ENCODE measurements at places on chromosomes 2 and 18.
A peak's percentile ranks its signal among the peaks of the same experiment; 100 is the strongest.

GRCh38 chr2:190574169-190574568 is 39.6 kb upstream of the NEMP2 start:
- DNase-seq, result no peak

DNA sequence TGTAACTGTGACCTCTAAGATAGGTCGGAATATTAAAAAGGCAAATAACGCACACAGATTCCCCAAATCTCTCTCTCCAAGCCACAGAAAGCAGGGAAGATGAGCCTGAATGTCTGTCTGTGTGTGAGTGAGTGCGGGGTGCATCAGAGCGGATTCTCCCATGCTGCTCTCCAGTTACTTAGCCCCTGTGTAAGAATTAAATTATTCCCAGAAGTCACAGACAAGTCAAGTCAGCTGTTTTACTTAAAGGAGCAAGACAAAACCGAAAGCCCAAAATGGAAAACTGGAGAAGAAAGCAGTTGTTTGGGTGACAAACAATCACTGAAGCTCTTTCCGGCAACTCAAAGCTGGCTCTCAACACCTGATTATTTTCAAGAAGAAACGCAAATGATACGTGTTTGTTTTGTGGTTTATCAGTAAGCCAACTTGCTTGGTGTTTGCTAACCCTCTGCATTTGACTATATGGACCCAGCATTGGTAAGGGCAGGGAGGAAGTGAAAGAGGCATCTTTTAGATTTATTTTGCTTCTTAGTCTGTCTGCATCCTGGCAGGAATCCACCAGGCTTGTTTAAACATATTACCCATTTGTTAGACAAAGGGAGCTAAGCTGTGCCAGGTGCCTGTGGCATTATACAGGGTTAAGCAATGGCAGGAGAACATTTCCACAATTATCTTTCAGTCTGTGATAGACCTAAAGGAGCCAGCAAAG is 121.5 kb upstream of the CREB1 start:
- DNase-seq, result peak; percentile 51

DNA sequence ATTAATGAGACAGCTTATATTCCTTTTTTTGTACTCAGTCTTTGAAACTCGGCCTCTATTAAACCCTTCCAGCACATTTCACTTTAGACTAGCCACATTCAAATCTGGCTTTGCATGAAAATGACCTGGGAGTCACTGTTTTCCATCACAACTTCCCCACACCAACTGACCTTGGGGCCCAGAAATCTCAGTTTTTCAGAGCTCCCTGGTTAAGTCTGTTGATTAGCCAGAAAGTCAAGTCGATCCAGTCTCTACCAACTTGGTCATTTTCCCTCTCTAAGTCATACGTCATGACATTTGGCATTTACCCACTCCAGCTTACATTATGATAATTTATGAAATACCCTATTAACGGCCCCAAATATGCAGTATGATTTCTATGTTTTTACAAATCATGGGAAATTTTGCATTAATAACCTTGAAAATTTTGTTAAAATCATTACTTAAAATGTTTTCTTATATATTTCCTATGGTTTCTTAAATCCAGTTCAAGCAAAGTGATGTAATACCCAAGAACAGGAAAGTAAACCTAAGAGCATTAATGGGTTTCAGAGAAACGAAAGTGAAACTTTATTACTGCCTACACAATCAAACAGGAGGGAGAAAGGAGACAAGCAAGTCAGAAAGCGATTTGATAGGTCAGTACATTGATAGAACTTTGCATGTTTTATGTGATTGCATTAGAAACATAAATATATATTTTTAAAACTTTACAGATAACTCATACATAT is 77.1 kb downstream of the SPATS2L start:
- DNase-seq, result no peak

DNA sequence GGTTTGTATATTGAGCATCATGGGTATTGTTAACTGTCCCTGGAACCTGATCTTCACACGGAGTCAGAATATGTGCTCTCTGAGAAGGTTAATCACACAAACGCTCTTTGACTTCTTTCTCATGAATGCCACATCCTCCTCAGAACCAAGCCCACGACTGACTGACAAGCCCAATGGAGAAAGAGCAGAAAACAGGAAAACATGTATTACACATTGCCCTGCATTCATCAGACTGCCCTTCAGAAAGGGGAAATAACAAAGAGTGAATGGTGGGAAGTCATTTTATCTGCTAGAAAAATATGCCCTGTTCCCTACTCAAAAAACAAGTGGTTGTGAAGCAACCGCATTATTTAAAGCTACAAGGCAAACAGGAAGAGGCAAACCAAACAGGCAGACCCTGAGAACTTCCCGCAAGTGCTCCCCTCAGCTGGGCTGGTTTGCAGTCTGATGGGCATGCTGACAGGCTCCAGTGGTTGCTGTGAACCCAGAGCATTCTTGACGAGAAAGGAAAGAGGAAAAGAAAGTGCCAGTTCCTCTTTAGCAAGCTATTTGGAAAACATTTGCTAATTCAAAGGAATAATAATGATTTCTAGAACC is 172.9 kb upstream of the SETBP1 start:
- no peak for DNase-seq

DNA sequence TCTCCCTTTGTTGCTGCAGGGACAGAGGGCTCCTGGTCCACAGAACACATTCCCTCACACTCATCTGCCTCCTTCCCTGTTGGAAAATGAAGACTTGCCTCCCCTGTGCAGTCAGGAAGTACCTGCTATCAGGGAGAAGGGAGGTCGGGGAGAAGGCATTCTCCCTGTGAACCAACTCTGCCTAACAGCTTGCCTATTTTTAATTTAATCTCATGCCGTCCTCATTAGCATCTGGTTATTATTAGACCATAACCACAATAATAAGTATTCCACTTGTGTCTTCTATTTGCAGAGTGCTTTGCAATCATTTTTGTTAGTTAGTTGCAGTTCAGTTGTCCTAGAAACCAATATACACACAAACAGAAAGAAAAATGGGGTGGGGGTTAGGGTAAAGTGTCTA is 232.6 kb upstream of the SKOR2 start:
- DNase-seq, result no peak

- DNase-seq, result no peak
Observed at GRCh38 chr18:13429016-13429415, 210.5 kb downstream of the LDLRAD4 start.

DNA sequence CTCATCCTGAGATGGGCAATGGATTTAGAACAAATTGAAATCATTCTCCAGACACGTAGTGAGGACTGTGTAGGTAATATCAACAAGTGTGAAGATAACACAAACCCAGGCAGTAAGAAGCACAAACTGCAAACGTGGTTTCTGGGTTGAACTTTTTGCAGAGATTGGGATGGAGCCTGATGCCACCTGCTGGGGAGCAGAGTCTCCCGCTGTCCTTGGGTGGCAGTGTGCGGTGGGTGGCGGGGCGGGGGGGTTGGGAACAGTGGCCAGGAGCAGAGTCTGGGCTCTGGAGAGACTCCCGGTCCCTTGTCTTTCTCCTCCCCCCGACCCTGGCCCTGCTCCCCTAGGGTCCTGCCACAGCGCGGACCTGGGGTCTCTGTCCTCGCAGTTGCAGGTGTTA is 19.5 kb downstream of the TRAF3IP1 start:
- DNase-seq, result no peak

- no peak for DNase-seq
Observed at GRCh38 chr2:33312355-33312754, 164.1 kb upstream of the RASGRP3 start.

DNA sequence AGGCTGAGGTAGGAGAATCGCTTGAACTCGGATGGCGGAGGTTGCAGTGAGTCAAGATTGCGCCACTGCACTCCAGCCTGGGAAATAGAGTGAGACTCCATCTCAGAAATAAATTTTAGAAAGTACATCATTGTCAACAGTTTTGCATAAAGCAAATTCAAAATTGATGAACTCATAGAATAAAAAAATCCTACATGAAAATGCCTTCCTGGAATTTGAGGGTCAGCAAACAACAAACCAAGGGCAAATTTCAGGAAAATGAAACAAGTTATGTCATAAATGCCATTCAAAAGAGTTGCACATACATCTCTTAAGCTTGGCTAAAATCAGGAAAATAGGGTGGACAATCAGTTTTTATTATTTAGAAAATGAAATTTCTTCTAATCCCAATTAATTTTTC is 45.1 kb downstream of the COL5A2 start:
- DNase-seq, result no peak

DNA sequence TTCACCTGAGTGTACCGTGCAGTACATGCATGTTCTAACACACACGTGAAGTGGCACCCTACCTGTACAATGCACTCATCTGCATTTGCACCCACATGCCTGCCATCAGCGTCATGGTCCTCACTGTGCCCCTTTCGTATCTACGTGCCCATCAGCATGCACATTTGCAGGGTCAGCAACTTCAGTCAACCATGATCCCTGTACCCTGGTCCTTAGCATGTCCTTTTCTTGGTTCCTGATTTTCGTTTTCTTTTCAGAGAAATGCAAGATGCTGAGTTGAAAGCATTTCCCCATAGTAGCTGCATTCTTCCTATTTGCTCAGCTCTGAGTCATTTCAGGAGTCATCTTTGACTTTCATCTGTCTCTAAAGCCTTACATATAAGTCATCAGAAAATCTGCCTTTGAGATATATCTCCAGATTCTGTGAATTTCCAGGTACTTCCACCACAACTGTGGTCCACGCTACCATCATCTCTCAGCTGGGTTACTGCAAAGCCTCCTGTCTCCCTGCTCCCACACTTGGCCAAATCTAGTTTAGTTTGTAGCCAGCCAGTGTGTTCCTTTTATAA is 14.7 kb upstream of the PUM2 start:
- DNase-seq, result no peak

DNA sequence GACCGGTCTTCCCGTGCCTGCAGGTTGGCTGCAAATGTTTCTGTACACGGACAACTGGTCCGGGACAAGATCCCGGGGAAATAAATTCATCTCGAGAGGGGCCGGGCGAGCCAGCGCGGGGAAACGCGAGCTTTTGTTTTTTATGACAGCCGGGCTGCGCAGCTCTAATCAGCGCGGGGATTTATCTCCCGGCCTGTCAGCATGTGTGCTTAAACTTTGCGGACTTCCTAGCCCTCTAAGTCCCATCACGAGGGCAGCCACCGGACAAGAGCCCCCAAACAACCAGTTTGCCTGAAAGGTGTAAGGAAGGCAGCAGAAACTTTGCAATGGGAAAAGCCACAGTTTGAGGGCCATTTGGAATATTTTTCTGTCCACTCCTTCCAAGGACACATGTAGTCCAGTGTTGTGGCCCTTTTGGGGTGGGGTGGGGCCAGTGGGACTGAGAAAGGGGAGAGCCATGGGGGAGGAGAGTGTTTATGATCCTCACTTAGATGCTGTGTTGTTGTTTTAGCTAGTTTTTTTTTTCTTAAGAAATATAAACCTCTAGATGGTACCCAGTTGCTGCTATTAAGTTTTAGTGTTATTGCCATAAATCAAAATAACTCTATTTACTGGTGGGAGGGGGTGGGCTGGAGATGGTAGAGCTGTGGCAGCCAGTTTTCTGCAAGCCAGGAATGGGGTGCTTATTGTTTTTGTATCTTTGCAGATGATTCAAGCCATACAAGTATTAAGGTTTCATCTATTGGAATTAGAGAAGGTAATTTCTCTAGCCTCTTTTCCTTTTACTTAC is 6.0 kb downstream of the MEIS1 start:
- no peak for DNase-seq

- no peak for DNase-seq
Observed at GRCh38 chr2:221817878-221818277, 245.8 kb upstream of the EPHA4 start.

DNA sequence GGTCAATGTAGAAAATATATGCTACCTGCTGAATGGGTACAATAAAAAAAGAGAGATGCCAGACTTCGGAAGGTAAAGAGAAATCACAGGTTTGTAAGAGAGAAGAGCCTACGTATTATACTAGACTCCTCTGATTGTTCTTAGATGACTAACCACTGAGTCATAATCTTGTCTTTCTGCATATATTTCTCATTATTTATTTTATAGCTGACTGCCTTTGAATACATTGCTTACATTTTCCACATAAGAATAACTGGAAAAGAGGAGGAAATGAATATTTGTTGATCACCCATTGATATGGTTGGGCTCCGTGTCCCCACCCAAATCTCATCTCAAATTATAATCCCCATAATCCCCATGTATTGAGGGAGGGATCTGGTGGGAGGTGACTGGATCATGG is 90.3 kb upstream of the RAB27B start:
- no peak for DNase-seq

GRCh38 chr2:190950566-190950991 is 63.4 kb downstream of the STAT1 start:
- DNase-seq, result no peak

- DNase-seq, result no peak
Observed at GRCh38 chr2:28117104-28117596, 226.6 kb downstream of the BABAM2 start.

- DNase-seq, result no peak
Observed at GRCh38 chr18:73887801-73888200, 259.8 kb downstream of the FBXO15 start.

GRCh38 chr2:17326717-17327116 is 191.5 kb downstream of the RAD51AP2 start:
- DNase-seq, result no peak

- no peak for DNase-seq
Observed at GRCh38 chr2:174561972-174562370, 35.6 kb downstream of the WIPF1 start.

DNA sequence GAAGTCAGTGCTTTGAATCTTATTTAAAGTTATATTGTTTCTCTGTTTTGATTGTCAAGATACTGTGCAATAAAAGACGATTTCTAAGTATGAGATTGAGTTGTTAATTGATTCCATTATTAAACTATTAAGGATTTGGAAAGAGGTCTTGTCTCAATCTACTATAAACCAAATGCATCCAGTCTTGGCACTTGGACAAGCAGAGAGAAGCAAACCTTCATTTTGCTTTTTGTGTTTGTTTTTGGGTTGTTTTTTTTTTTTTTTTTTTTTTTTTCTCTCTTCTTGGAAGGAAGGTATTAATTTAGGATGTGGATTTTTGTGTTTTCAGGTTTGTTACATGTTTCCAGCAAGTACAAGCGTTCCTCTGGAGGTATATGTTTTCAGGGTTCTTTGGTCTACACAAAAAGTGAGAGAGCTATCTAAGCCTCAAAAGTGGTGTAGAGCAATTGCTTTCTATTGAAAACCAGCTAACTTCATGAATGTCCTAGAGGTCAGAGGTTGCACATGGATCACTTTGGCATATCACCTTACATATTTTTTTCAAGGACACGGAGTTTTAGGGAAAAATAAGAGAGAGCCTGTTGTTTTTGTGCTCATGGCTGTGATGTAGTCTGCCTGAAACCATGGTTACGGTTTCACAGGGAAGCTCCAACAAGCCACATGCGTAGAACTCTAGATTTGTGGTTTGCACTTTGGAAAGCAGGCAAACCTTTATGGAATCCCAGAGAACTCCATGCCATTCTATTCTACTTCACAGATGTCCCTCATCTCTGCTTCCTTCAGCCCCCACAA is 1.8 kb downstream of the PRKCE start:
- no peak for DNase-seq

DNA sequence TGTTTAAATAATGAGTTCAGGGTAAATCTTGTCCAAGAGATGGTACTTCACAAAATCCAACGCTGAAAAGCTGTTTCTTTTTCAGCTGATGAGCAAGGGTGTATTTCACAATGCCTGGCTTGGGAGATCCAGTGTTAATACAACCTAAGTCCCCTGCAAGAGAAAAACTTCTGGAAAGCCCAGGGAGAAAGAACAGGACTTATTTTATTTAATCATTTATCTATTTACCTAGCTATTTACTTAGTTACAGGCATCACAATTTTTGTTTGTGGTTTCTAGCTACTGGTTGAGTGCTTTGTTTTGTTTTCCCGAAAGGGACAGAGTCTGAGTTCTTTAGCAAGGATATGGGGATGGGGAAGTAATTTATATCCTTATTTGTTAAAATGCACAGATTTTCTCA is 598.2 kb upstream of the SYT4 start:
- no peak for DNase-seq

All from SK-N-DZ (cell line).